Endothelial cell of umbilical vein (primary cell): ENCODE measurements at places on chromosomes 6 and 20.

GRCh38 chr6:101011186-101011585, 130.1 kb upstream of the ASCC3 start:
- no peak overlapping the region for H3K4me3 ChIP-seq
- H3K27me3 ChIP-seq, result no peaks in the 10 kb centered on the region
- H3K4me1 ChIP-seq, result no peaks in the 10 kb centered on the region
- H3K27ac ChIP-seq, result no peak overlapping the region

DNA sequence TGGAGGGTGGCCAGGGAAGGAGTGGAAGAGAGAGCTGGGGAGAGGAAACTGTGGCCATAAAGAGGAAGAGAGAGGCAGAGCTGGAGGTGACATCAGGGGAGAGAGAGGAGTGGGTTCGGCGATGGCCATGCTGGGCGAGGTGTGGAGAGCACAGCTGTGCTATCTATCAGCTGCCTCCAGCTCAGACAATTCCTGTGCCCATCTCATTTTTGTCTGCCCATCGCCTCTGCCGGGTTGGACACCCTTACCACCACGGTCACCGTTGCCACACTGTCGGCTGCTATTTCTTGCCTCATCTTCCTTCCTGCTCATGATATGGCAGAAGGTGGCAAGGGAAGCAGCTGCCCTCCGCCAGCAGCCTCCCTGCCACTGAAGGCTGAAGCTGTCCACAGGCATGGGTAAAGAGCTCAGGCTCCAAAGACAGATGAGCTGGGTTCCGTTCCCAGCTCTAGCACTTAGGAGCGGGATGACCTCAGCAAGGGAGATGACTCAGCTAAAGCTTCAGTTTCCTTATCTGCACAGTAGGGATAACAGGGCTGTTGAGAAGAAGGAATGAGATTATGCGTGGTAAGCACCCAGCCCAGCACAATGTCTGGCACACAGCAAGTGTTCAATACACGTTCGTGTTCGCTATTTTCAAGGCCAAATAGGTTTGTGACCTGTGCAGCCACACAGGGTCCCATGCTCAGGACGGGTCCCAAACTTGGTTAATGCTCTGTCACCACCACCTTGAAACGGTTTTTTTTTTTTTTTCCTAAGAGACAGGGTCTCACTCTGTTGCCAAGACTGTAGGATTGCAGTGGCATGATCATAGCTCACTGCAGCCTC, 21.9 kb upstream of the TAF8 start:
- DNase-seq, result peak; percentile 62
- peaks cover 10% of the 10 kb centered on the region for H3K4me1 ChIP-seq
- no peaks in the 10 kb centered on the region for H3K36me3 ChIP-seq
- no peak overlapping the region for H3K4me3 ChIP-seq

GRCh38 chr6:5695260-5696245, 311.2 kb downstream of the NRN1 start:
- no peaks in the 10 kb centered on the region for H3K4me1 ChIP-seq
- H3K27me3 ChIP-seq, result no peaks in the 10 kb centered on the region
- H3K36me3 ChIP-seq, result no peaks in the 10 kb centered on the region
- H3K27ac ChIP-seq, result no peak overlapping the region

- H3K4me3 ChIP-seq, result no peak overlapping the region
- DNase-seq, result no peak
- no peak overlapping the region for H3K27ac ChIP-seq
- no peaks in the 10 kb centered on the region for H3K36me3 ChIP-seq
- peaks cover 12% of the 10 kb centered on the region for H3K4me1 ChIP-seq
These were observed 259.6 kb upstream of the PLCB4 start for GRCh38 chr20:8809107-8809953.

GRCh38 chr6:107418118-107418517, 41.2 kb downstream of the PDSS2 start:
- no peak overlapping the region for H3K27ac ChIP-seq
- H3K36me3 ChIP-seq, result no peaks in the 10 kb centered on the region
- H3K4me1 ChIP-seq, result no peaks in the 10 kb centered on the region
- no peak for DNase-seq
- H3K27me3 ChIP-seq, result no peaks in the 10 kb centered on the region

DNA sequence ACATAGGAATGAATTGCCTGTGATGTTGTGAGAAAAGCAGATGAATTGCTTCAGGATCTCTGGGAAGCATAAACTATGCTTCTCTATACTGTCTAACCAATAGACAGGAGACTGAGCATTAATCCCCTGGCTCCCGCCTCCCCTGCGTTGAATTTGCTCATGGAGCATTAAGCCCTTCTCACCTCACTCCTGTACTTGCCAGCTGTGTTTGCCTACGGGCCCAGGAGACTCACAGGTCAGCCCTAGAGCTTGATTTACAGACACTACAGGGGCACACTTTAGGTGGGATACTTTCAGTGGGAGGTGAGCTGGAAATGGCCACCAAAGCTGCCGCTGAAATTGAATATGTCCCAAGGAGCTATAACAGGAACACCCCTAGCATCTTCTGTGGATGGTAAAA, 418.7 kb downstream of the CBLN4 start:
- H3K27ac ChIP-seq, result no peak overlapping the region
- H3K4me3 ChIP-seq, result no peak overlapping the region
- no peaks in the 10 kb centered on the region for H3K36me3 ChIP-seq
- no peaks in the 10 kb centered on the region for H3K4me1 ChIP-seq
- no peaks in the 10 kb centered on the region for H3K27me3 ChIP-seq
- no peak for DNase-seq

- peaks cover 13% of the 10 kb centered on the region for H3K4me1 ChIP-seq
- peak overlapping the region; percentile 8 for H3K27ac ChIP-seq
- no peak overlapping the region for H3K4me3 ChIP-seq
- H3K27me3 ChIP-seq, result no peaks in the 10 kb centered on the region
- H3K36me3 ChIP-seq, result no peaks in the 10 kb centered on the region
These were observed 28.8 kb upstream of the RIPPLY2 start for GRCh38 chr6:83824388-83824801.

GRCh38 chr6:86937219-86938079, at the start of gene HTR1E:
TSS of gene HTR1E (plus strand) at chr6:86937528. CDS start at chr6:87015335, 77,807 bp downstream.
- H3K27me3 ChIP-seq, result peaks cover 20% of the 10 kb centered on the region
- H3K4me1 ChIP-seq, result no peaks in the 10 kb centered on the region
- DNase-seq, result peak; percentile 36
- H3K4me3 ChIP-seq, result no peak within 1 kb of the TSS
- H3K36me3 ChIP-seq, result no peaks in the 10 kb centered on the region
